CD4-positive, alpha-beta T cell (primary cell): ENCODE measurements at places on chromosomes 2 and 18. TPM values are rescaled to one million over a fixed set of nuclear protein-coding genes. Genes with fewer than 3 reads are reported as not detected.

DNA sequence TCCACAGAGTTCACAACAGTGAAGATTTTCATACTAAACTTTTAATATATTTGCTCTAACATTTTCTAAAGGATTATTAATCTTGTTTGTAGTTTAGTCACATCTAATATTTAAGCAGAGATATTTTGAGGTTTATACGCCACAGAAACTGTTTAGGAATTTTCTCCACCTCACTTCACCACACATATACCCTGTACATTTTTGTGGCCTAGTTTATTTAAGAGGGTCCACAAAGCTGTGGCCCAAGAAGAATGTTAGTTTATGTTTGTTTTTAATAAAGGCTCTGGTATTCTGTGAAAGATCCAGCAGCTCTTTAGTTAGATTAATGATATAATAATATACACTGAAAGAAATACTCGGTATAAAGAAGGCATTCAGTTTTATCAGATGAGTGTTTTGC, 132.7 kb upstream of the TTC27 start:
- DNase-seq, result no peak
- peaks cover 43% of the 10 kb centered on the region for H3K36me3 ChIP-seq
- H3K27ac ChIP-seq, result no peak overlapping the region
- no peaks in the 10 kb centered on the region for H3K4me1 ChIP-seq

GRCh38 chr2:207266648-207267047, 100.9 kb upstream of the KLF7 start:
- no peaks in the 10 kb centered on the region for H3K36me3 ChIP-seq
- no peak overlapping the region for H3K4me3 ChIP-seq
- H3K27ac ChIP-seq, result no peak overlapping the region
- H3K27me3 ChIP-seq, result no peaks in the 10 kb centered on the region
- DNase-seq, result no peak
- H3K4me1 ChIP-seq, result no peaks in the 10 kb centered on the region

DNA sequence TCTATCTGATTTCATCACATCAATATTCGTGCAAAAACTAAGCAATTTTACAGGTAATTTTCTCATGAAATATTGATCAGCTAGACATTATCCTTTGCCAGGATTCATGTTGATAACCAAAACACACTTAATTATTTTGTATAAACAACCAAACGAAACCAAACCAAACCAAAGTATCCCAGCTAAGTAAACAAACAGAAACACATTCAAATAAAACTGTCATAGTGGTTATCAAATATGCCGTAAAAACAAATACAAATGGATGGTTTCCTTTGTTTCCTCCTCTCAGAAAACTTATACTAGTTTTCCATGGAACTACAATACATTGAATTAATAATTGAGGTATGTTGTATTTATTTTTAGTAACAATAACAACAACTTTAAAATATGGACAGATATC, 777.4 kb downstream of the DSC3 start:
- H3K27me3 ChIP-seq, result no peaks in the 10 kb centered on the region
- no peaks in the 10 kb centered on the region for H3K4me1 ChIP-seq
- no peak overlapping the region for H3K4me3 ChIP-seq
- H3K27ac ChIP-seq, result no peak overlapping the region
- no peak for DNase-seq

GRCh38 chr2:37688771-37689468, 17.5 kb upstream of the CDC42EP3 start:
- DNase-seq, result no peak
- no peak overlapping the region for H3K27ac ChIP-seq
- no peak overlapping the region for H3K4me3 ChIP-seq
- H3K27me3 ChIP-seq, result no peaks in the 10 kb centered on the region
- no peaks in the 10 kb centered on the region for H3K36me3 ChIP-seq
- no peaks in the 10 kb centered on the region for H3K4me1 ChIP-seq

Gene BMP10
- not detected for total RNA-seq

Gene CCDC148
- not detected for total RNA-seq

Gene SIX3
- not detected for total RNA-seq

Gene CHRNG
- total RNA-seq, result not detected

Gene TUBB8B
- total RNA-seq, result not detected
